Caudate nucleus (tissue), 63 donors: ENCODE measurements at places on chromosomes 1 and 21.

- no peak for DNase-seq
Observed at GRCh38 chr1:47611992-47612391, 174.1 kb downstream of the FOXD2 start.

GRCh38 chr1:109996476-109996875 lies 11.9 kb downstream of the AHCYL1 start:
- DNase-seq: no peak

DNA sequence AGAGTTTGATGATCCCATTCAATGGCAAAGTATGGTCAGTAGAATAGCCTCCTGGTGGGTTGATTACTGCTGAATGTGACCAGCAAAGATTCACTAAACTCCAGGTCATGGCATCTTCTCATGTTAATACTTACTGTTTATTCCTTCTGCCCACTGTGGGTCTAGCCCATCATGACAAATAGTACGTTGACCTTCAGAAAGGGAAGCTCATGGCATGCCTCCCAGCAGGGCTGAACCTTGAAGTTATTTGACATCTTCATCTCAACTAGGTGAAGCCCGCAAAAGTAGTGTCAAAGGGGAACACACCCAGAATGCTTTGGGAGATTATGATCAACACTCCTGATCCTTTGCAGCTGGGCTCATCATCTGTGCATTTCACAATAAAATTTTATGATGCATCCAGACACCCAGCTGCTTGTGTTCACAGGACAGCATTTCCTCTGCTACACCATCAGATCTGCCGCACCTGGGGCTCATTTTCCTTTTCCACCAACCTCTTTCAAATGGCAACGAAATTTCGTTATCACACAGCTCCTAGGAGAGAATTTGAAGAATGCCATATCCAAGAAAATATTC lies 49.6 kb downstream of the HLX start:
- DNase-seq: no peak

- DNase-seq: no peak
Observed at GRCh38 chr1:74467786-74468377, 44.5 kb downstream of the LRRC53 start.

GRCh38 chr1:76480827-76481226 lies 386.5 kb upstream of the ST6GALNAC5 start:
- no peak for DNase-seq

DNA sequence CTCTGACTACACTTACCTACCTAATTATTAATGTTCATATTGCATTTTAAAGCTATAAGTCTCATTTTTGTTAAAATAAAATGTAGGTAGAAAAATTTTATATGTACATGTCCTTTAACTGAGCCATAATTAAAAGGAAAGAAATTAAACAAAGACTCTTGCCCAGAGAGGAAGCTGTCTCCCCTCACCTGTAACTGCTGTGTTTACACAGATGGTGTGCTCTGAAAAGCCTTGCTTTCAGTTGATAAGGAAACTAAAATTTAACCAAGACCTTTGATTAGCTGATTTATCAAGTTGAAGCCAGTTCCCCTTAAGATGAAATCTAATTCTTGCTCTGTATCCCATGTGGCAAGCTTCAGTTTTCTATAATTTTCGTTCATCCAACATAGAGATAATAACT lies 213.5 kb downstream of the LYPLAL1 start:
- no peak for DNase-seq

DNA sequence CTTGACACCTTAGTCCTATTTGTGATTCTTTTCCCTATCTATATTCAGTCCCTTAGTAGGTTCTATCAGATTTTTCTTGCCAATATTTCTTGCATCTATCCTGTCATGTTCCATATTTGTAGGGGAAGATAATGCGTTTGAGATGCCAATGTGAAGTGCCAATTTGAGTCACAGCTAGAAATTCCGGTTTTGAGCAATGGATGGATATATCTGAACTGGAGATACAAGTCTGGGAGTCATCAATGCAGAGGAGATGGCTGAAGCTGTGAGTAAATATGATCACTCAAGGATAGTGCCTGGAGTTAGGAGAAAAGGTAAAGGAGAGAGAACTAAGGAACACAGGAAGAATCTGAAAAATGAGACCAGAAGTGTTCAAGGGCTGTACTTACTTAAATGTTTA lies 93.8 kb downstream of the COQ8A start:
- DNase-seq: no peak

DNA sequence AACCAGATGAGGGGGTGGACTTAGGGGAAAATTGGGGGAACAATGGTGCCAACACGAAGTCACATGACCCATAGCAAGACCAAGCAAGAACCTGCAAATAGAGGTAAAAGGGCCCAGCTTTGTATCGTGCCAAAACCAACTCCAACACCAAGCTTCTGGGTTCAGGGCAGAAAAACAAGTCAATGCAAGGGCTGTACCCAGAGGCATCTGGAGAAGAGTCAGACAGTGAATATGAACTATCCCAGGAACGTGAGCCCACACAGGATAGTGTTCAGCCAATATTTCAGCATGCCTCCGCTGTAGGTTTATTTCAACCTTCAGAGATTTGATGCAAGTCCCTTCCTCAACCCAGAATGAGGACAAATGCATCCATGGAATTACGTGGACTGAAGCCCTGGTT lies 15.0 kb upstream of the ZMYM6 start:
- DNase-seq: no peak

DNA sequence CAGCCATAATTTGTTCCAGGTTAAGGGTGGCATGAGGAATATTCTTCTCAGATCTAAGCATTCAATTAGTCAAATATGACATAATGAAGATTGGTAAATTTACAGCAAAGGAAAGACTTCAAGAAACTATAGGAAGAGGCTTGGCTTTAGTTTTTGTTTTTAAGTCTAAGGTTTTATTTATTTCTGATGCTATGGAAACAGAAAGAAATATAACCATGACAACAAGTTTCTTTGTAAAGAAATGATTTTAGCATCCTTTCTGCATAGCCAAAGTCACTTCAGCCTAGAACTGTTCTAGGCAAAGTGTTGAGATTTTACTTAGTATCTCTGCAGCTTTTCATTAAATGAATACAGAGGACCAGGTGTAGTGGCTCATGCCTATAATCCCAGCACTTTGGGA lies 27.7 kb downstream of the PEA15 start:
- no peak for DNase-seq

DNA sequence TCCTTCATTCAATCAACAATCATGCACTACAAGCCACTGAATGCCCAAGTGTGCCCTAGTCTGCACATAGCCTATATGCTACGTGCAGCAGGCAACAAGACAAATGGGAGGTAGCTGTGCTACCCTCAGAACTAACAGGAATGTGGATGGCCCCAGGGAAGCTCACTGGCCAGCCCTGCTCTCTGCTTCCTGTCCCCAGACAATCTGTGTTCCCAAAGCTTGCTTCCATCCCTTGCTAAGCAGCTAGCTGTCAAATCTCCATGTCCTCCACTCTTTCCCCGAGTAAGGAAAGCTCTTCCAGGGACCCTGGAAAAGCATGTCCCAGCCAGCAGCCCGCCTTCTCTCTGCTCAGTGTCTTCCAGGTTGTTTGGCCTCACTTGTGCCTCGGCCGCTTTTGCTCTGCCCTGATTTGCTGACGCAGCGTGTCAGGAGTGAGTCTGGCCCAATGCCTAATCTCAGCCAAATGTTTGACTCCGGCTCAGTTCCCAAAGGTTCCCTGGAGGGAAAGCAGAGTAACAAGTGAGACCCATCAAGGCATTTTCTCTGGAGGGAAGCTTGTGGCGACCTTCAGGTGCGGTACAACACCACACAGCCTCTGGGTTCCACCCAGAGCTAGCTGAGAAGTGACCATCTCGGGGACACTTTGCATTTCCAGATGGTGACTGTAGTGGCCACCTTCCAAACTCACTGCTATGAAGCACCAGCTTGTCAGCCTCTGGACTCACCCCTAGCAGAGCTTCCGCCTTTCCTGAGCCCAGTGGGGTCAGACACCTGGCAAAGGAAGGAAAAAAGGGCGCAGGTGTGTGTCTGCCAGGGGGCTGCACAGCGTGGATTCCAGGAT lies 243.4 kb downstream of the RHOU start:
- DNase-seq: no peak

- DNase-seq: no peak
Observed at GRCh38 chr1:55064861-55065263, 25.5 kb downstream of the PCSK9 start.

DNA sequence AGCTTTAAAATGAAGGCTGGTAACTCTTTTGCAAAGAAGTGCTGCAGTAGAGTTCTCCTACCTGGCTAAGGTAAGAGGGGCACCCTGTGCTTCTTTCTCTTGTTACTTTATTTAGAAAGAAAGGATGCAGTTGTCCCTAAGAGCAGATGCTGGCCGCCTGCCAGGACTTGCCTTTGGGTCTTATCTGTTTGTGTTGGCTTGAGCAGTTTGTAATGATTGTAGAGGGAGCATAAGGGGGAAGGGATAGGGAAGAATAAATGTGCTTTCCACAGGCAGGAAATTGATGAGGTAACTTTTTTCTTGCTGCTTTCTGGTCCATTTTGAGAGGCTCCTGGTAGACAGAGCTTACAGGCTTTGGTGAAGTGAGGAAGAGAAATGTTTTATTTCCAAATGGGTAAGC lies 229.6 kb downstream of the HHAT start:
- no peak for DNase-seq
